Natural killer cell (primary cell): ENCODE measurements at places on chromosomes 3 and 15. TPM values are rescaled to one million over a fixed set of nuclear protein-coding genes. Genes with fewer than 3 reads are reported as not detected.

The CNTN3 gene
- total RNA-seq = not detected

DNA sequence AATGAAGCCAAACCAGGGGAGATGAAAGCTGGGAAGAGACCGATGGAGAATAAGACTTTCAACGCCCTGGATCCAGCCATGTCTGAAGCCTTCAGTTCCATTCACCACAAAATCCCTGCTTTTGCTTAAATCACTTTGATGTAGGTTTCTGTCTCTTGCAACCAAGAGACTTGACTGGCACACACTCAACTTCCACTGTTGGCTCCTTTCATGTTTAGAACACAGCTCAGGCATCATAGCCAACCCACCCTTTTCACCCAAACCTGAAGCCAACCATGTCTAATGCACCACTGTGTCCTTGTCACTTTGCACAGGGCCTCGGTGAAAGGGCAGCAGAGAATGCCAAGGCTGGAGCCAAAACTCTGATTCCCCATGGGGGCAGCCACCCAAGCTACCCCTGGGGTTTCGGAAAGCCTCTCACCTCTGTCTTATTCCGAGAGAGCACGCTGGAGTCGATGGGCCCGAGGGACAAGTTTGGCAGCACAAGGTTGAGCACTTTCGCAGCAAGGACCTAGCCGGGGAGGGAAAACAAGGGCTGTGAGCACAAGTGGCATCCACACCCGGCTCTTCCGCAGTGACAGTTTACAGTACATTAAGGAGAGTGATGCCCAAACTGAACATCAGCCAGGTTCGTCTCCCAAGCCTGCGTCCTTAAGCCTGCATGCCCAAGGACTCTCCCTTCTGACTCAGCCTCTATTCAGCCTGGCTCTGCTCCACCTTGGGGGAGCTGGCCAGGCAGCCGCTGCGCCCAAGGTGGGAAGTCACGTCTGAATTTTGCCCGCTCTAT, 37.6 kb downstream of the ABTB1 start:
- H3K27me3 ChIP-seq = no peaks in the 10 kb centered on the region
- no peak for DNase-seq
- no peaks in the 10 kb centered on the region for H3K36me3 ChIP-seq
- no peak overlapping the region for H3K4me3 ChIP-seq
- H3K4me1 ChIP-seq = no peaks in the 10 kb centered on the region
- H3K27ac ChIP-seq = no peak overlapping the region

DNA sequence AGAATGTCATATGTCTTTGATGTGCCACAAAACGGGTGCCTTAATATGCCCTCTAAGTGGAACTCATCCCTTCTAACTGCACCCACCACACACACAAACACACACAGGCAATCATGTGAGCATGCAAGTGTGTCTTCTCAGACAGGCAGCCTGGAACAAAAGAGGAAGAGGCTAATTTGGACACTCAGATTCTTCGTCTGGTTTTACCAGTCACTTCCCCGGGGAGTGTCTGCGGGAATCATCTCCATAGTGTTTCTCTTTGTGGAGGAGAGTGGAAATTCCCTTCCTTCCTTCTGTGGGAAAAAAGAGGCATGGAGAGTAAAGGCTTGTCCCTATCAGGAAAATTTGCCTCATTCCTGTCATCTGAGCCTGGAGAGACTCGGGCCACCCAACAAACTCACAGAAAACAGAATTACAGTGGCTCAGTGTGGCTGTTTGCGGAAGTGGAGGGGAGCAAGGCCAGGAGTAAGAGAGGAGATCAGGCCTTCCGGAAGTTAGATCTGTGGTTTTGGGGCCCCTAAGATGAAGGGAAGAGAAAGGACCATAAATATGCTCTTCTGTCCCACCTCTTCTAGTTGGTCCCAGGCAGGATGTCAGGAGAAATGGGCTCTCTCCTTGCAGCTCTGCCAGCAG, 212.6 kb upstream of the SEMA6D start:
- no peaks in the 10 kb centered on the region for H3K36me3 ChIP-seq
- no peak for DNase-seq
- H3K4me1 ChIP-seq = peaks cover 4% of the 10 kb centered on the region

The NAALADL2 gene
- total RNA-seq = not detected

GRCh38 chr3:61926923-61927322, 365.6 kb downstream of the PTPRG start:
- no peak overlapping the region for H3K4me3 ChIP-seq
- no peaks in the 10 kb centered on the region for H3K4me1 ChIP-seq

DNA sequence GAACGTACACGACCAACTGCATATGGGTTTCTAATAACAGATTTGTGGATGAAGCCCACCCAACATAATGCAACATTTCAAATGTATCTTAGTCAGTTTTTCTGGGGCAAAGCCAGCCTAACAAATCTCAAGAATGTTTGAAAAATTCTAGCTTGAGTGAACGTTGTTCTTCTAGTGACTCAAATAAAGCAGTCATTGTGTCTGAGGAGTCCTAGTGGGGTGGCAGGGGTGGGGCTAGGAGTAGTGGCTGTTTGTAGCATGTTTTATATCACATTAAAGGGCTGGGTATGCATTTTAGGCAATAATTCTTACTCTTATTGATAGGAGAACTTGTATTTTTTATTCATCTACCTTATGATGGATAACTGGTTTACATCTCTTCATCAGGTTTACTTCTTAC, 6.0 kb downstream of the B3GNT5 start:
- no peak overlapping the region for H3K27ac ChIP-seq
- no peak overlapping the region for H3K4me3 ChIP-seq
- no peak for DNase-seq
- H3K4me1 ChIP-seq = peaks cover 7% of the 10 kb centered on the region
- H3K27me3 ChIP-seq = peaks cover 8% of the 10 kb centered on the region

DNA sequence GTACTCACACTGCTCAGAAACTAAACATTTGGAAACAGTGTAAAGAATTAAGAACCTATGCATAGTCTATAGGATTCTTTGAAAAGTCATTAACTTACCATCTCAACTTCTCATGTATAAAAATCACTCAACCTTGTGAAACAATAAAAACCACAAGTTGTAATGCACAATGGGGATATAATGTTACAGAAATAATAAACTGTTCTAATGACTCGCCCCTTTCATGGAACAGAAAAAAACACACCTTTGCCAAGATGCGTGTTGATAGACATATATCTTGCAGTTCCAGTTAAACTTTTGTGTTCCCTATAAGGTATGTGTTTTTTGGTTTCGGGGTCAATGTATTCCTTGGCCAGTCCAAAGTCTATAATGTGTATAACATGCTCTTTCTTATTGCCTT, 50.8 kb upstream of the PPIB start:
- DNase-seq = no peak
- H3K27me3 ChIP-seq = no peaks in the 10 kb centered on the region
- no peak overlapping the region for H3K27ac ChIP-seq
- H3K4me3 ChIP-seq = no peak overlapping the region
- H3K4me1 ChIP-seq = no peaks in the 10 kb centered on the region

GRCh38 chr3:148197061-148197460, 500.6 kb upstream of the AGTR1 start:
- no peak overlapping the region for H3K27ac ChIP-seq
- H3K4me3 ChIP-seq = no peak overlapping the region
- no peaks in the 10 kb centered on the region for H3K36me3 ChIP-seq
- DNase-seq = no peak
- no peaks in the 10 kb centered on the region for H3K4me1 ChIP-seq

GRCh38 chr15:68694111-68694510, 115.3 kb downstream of the CORO2B start:
- DNase-seq = no peak
- H3K27ac ChIP-seq = no peak overlapping the region
- no peaks in the 10 kb centered on the region for H3K4me1 ChIP-seq
- no peaks in the 10 kb centered on the region for H3K27me3 ChIP-seq
- no peak overlapping the region for H3K4me3 ChIP-seq
- no peaks in the 10 kb centered on the region for H3K36me3 ChIP-seq

The ABI3BP gene
- not detected for total RNA-seq

The DNAH12 gene
- total RNA-seq = 0.30 TPM

DNA sequence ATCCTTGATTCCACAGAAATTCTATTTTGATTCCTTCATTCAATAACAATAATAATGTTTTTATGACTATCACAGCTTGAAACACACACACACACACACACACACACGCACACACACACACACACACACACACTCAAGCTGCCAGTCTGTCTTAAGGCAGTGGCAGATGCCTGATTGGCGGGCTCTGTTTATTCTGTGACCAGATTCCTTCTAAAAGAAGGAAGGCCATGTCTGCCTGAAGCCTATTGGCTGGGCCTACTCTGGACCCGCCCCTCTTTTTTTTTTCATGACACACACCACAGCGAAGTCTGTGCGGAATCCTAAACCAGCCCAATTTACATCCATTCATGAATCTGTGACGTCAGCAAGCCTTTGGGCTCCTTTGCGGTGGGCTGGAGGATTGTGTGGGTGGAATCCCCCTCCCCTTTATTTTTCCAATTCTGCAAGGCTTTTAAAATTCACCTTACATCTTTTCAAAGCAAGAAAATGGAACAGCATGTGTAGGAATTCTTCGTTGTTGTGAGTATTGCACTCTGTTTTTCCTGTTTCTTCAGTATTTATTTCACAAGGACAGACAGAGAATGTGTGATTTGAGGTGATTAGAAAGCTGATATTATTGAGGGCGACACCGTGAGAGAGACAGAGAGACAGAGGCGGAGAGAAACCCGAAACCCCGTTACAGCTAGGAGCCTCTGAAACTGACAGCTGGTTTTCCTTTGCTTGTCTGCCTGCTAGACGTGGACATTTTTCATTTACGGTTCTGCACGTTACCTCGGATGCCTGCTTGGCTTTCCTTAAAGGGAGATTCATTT, at the start of gene MAP3K13:
Gene MAP3K13 (plus strand): TSS at position 287 of the 812 bp plus-strand sequence. CDS start 65,446 bp downstream, outside the sequence.
- H3K4me3 ChIP-seq = peak within 1 kb of the TSS; percentile 20
- H3K36me3 ChIP-seq = no peaks in the 10 kb centered on the region
- no peak within 1 kb of the TSS for H3K27ac ChIP-seq
- H3K27me3 ChIP-seq = peaks cover 19% of the 10 kb centered on the region
- H3K4me1 ChIP-seq = peaks cover 10% of the 10 kb centered on the region
- peak; percentile 38 for DNase-seq

DNA sequence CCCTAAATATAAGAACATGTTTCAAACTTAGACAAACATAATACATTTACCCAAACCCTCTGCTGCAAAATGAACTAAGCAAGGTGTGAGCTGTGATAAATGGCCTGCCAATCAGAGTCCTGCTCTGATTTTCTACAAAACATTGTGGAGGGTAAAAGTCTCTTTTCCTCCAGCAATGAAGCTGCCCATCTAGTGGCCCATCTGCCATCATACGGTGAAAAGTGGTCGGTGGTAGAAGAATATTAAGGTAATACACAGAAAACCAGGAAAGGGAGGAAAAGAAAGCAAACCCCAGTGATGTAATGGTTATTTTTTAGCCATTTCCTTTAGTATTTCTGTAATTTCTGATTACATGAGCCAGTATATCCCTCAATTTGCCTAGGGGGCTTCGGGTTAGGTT, 838.1 kb downstream of the TBL1XR1 start:
- no peak for DNase-seq
- H3K27me3 ChIP-seq = no peaks in the 10 kb centered on the region
- no peak overlapping the region for H3K4me3 ChIP-seq
- no peaks in the 10 kb centered on the region for H3K4me1 ChIP-seq
- no peaks in the 10 kb centered on the region for H3K36me3 ChIP-seq
- no peak overlapping the region for H3K27ac ChIP-seq

DNA sequence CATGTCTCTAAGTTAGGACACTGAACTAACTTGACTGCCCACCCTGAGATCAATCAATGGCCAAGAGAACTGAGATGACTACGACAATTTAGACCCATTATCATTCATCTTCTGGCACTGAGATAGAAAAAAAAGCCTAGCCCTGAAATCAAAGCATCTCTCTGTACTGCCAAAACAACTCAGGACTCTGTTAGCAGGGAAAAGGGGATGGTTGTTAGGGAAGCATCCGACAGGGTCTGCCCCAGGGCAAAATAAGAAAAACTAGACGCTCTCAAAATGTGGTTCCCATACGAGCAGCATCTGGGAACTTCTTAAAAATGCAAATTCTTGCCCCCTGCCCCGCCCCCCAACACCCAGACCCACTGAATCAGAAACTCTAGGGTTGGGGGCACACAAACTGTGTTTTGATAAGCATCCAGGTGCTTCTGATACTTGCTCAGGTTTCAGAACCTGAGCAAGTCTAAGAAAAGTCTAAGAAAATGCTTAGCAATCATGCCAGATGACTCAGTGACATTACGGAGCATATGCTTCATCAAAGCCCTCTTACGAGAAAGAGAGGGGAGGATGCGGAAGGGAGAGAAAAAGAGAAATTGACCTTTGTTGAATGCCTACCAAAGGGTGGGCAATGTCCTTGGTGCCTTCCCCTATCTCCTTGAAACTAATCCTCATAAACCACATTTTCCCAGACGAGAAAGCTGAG, 172.8 kb upstream of the HES1 start:
- no peaks in the 10 kb centered on the region for H3K4me1 ChIP-seq
- no peak for DNase-seq
- no peaks in the 10 kb centered on the region for H3K36me3 ChIP-seq
- H3K27me3 ChIP-seq = peaks cover 4% of the 10 kb centered on the region

DNA sequence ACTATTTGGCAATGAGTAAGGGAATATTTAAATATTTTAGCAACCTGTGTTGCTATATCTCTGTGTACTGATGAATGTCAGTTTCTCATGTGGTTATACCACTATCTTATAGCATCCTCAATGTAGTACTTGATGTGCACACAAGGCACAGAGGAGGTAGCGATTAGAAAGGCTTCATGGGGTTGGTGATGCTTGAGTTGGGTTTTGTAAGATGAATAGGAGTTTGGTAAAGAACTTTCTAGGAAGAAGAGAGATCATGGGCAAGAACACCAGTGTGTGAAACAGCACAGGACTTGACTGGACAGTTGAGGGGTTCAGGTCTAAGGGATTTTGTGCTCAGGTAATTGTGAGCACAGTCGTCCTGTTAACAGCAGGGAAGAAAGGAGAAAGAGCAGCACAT, 38.1 kb downstream of the LPP start:
- H3K27ac ChIP-seq = no peak overlapping the region
- no peaks in the 10 kb centered on the region for H3K27me3 ChIP-seq
- peaks cover 5% of the 10 kb centered on the region for H3K36me3 ChIP-seq
- DNase-seq = no peak

The SLC25A36 gene
- total RNA-seq = 107 TPM

- no peak for DNase-seq
- H3K27ac ChIP-seq = no peak overlapping the region
- H3K27me3 ChIP-seq = no peaks in the 10 kb centered on the region
- no peaks in the 10 kb centered on the region for H3K36me3 ChIP-seq
These were observed 39.6 kb downstream of the C3orf38 start for GRCh38 chr3:88189361-88189810.

DNA sequence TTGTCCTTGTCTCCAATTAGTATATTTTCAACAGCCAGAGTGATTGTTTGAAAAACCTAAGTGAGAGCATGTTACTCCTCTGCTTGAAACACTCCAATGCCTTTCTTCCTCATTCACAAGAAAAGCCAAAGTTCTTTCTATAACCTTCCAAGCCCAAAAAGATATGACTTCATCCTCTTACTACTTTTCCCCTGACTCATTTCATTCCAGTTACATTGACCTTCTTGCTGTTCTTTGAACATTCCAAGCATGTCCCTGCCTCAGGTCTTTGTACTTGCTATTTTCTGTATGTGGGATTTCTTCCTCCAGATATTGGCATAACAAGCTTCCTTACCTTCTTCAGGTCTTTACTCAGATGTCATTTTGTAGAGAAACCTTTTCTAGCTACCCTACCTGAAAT, 28.3 kb downstream of the EHHADH start:
- no peak overlapping the region for H3K4me3 ChIP-seq
- H3K27ac ChIP-seq = no peak overlapping the region
- H3K4me1 ChIP-seq = no peaks in the 10 kb centered on the region
- no peak for DNase-seq

The FEZF2 gene
- not detected for total RNA-seq

- DNase-seq = no peak
- H3K4me3 ChIP-seq = no peak overlapping the region
- H3K36me3 ChIP-seq = peaks cover 21% of the 10 kb centered on the region
- no peak overlapping the region for H3K27ac ChIP-seq
These were observed 51.7 kb downstream of the GRIP2 start for GRCh38 chr3:14488286-14489041.
